ENCODE measurements at places on chromosomes 5 and 9.

GRCh38 chr9:84808416-84808815 is 138.9 kb downstream of the NTRK2 start:
- DNase-seq: no peak

- DNase-seq: no peak
Observed at GRCh38 chr9:79689576-79689975, 117.8 kb downstream of the TLE4 start.

- no peak for DNase-seq
Observed at GRCh38 chr9:78902051-78902450, 605.1 kb downstream of the PSAT1 start.

DNA sequence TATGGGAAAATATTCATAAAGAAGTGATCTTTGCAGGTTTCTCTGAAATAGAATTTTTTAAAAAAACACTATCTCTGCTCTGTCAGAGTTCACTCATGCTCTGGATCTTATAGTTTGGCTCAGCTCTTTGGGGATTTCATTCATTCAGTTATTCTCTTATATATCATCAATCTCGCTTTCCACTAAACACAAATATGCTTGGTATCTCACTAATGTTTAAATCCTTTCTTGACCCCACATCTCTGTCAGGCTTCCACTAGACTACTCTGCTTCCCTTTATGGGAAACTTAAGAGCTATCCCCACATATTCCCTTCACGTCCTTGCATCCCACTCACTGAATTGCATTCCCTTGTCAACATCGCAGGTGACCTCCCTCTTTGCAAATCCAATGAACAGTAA is 396.1 kb downstream of the ENC1 start:
- no peak for DNase-seq

DNA sequence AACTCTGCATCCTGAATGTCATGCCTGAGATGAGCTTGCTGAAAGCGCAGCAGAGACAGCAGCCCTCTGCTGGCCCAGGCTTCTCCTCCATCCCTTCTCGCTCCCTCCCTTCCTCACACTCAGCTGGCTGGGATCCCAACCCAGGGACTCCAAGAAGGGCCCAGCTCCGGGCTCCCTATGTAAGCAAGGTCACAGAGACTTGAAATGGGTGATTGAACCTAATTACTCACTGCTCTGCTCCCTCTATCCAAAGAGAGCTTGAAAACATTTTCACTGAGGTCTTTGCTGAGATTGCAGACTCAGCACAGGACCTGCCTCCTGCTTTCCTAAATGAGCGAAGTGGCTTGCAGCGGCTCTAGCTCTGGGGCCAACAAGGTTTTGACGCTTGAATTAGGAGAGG is 42.8 kb downstream of the RAPGEF1 start:
- no peak for DNase-seq

- DNase-seq: no peak
Observed at GRCh38 chr9:77488439-77489126, 159.5 kb downstream of the GNA14 start.

- no peak for DNase-seq
Observed at GRCh38 chr5:66805514-66806430, 209.6 kb downstream of the MAST4 start.

DNA sequence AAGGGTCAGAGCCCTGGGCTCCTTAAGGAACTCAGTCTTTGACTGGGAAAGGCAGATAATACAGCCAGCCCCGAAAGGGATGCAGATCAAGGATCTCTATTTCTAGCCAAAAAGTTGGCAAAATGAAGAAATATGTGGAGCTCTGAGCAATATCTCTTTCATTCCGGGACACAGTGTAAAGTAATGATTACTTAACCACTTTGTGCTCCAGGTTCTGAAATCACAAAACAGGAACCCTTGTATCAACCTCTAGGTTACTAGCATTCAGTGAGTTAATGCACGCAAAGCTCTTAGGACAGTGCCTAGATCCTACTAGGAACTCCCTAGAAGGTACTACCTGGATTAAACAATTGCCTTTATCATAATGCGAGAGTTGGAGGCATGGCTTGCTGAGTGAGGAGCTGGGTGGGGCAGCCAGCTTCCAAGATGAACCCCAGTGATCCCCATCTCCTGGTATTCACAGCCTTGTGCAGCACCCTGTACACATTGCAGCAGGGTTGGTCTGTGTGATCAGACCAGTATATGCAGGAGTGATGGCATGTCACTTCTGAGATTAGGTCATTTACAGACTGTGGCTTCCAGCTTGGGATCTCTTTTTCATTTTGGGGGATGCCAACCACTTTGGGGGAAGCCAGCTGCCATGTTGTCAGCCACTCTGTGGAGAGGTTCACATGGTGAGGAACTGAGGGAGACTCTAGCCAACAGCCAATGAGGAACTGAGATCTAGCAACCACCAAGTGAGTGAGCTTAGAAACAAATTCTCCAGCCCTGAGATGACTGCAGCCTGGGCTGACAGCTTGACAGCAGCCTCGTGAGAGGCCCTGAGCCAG is 103.1 kb upstream of the SLC44A1 start:
- no peak for DNase-seq

Data from NCI-H1930 (cell line).